Parietal lobe (tissue), 2 donors: ENCODE measurements at places on chromosomes 5 and 9. TPM values are rescaled to one million over a fixed set of nuclear protein-coding genes. Genes with fewer than 3 reads are reported as not detected.

AP3S1 gene
- 135 TPM for total RNA-seq

PCDHB2 gene
- total RNA-seq, result 20.3 TPM

SPATA31A3 gene
- total RNA-seq, result not detected

TMEM252 gene
- total RNA-seq, result not detected

IGIP gene
- 11.0 TPM for total RNA-seq

TRIM36 gene
- 120 TPM for total RNA-seq

OR1Q1 gene
- total RNA-seq, result not detected

SLC6A18 gene
- total RNA-seq, result not detected

FLT4 gene
- total RNA-seq, result 3.1 TPM

CDO1 gene
- 91.7 TPM for total RNA-seq

SLC45A2 gene
- total RNA-seq, result 2.5 TPM

BAAT gene
- 0.31 TPM for total RNA-seq

TLX3 gene
- total RNA-seq, result not detected

HACD4 gene
- 0.94 TPM for total RNA-seq

CYLC2 gene
- not detected for total RNA-seq

PCDHGB3 gene
- 31.0 TPM for total RNA-seq

RLN2 gene
- not detected for total RNA-seq

NUTM2G gene
- not detected for total RNA-seq

GBGT1 gene
- total RNA-seq, result 6.9 TPM

PCSK5 gene
- total RNA-seq, result 17.5 TPM

C5orf58 gene
- not detected for total RNA-seq

SWI5 gene
- 6.6 TPM for total RNA-seq

RASA1 gene
- total RNA-seq, result 81.4 TPM

DMRT2 gene
- not detected for total RNA-seq

PHF24 gene
- total RNA-seq, result 40.1 TPM

CD14 gene
- total RNA-seq, result 3.8 TPM

IPPK gene
- 17.8 TPM for total RNA-seq

PCDHGB4 gene
- 35.4 TPM for total RNA-seq

ST8SIA4 gene
- 44.1 TPM for total RNA-seq

GABRB2 gene
- total RNA-seq, result 77.0 TPM

PCDHGA1 gene
- total RNA-seq, result 9.1 TPM

ANKRD31 gene
- total RNA-seq, result 0.94 TPM

SLC12A7 gene
- total RNA-seq, result 8.1 TPM

CKMT2 gene
- 1.3 TPM for total RNA-seq

DYNC2I2 gene
- total RNA-seq, result 31.3 TPM

SLCO6A1 gene
- total RNA-seq, result 0.31 TPM

SMIM33 gene
- total RNA-seq, result not detected

PCYOX1L gene
- 13.1 TPM for total RNA-seq

ARHGEF37 gene
- total RNA-seq, result 1.3 TPM

PRDM9 gene
- not detected for total RNA-seq
